GM10248 (cell line): ENCODE measurements at places on chromosomes 1 and 21.

GRCh38 chr1:224791362-224791941 lies 138.0 kb upstream of the DNAH14 start:
- DNase-seq = no peak

GRCh38 chr1:153350321-153350957 lies 1.8 kb upstream of the PGLYRP4 start:
- DNase-seq = no peak

- DNase-seq = peak; percentile 24
Measured at GRCh38 chr1:101996825-101997465, at the start of gene OLFM3. Gene OLFM3 (minus strand): TSS chr1:101996926.

DNA sequence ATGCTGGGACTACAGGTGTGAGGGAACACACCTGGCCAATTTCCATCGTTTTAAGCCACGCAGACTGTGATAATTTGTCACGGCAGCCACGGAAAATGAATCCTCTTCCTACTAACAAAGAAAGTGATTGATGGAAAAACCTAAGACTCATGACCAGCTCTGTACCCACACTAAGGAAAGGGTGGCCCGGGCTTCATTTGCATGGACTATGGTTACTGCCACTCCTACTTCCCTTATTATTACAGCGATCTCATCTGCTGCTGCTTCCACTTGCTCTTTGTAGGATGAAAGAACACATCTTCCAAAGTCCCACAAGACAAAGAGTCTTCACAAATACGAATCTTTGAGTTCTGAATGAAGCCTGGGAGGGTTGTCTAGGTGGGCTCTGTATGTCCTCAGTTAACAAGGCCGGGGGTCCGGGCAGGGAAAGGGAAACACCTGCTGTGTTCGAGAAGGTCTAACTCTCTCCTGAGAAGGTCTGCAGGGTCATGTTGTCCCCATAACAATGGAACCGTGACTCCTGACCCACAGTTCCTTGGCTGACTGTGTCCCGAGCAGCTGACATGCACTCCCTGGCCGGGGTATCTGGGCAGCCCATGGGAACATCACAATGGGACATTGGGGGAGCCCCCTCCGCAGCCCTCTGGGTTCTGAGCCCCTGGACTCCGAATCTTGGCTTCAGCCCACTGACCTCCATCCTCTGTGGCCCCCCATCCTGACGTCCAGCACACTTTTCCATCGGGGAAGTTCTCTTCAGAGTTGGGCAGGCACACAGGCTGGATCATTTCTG lies 13.3 kb upstream of the TFF1 start:
- DNase-seq = no peak

DNA sequence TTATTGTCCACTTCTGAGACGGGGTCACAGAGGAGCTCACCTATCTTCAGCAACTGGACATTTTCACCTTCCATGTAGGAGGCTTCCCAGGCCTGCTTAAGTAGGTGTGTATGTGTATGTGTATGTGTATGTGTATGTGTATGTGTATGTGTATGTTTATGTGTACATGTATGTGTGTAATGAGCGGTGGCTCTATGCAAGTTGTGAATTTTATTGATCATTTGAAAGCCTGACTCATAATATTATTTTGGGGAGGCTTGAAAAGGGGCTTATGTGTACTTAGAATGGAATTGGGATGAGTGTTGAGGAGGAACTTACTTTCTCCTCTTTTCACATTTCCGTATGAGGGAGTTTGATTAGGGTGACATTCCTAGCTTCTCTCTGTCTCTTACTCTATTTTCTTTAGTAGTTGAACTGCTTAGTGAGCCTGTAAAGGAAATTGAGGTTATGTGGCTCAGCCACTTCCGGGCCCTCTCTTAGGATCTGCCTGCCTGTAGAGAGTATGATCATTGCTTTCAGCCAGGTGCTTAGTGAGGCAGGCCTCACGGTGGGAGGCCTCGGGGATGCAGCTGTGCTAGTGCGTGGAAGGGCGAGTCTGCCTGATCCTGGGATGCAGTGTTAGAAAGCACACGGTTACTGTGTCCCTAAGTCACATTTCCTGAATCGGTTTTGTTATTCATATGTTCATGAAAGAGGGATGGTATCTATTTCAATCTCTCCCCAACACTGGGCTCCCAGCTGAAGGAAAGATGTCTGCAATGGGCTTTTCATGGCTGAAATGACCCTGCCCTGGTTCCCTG lies 61.0 kb downstream of the IER5 start:
- peak; percentile 59 for DNase-seq

DNA sequence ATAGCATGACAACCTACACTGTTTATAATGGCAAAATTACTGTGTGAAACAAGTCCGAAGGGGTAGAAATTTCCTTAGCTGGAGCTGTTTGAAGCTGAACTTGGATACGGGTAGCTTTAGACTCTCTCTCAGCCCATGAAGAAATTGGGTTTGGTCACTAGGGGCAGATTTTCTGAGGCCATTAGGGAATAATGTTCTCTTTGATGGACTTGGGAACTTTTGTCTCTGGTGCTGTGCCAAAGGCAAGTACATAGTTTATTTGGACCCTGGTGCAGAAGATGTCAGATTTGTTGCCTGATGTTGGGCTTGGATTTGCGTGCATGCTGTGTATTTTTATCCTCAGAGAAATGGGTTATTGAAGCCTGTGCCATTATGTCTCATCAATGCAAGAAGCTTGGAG lies 109.6 kb downstream of the VPS13D start:
- no peak for DNase-seq

DNA sequence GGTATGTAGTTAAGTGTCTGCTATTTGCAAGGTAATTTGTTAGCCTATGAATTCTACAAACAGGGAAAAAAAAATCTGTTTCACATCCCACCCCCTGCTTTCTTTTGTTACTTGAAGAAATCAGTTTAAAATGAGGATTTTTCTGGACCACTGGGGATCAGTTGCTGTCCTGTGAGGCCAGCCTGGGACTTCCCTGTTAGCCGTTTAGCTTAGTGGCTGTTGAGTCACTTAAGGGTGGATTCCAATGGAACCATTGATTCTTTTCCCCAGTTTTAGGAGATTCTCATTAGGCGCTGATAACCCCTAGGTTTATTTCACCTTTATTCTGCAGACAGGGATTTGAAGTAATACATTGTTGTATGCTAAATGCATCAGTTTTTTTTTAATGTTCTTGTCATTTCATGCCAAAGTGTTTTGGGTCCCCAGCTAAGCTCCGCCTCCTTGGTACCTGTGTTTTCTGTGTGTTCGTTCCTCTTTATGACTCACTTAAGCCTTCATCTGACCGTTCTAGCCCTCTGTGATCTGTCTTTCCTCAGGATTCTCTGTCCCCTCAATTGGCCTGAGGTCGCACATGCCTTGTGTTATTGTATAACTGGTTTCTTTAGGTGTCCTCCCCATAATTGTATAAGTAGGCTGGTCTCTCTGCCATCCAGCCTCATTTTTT lies 59.3 kb downstream of the NOS1AP start:
- no peak for DNase-seq

DNA sequence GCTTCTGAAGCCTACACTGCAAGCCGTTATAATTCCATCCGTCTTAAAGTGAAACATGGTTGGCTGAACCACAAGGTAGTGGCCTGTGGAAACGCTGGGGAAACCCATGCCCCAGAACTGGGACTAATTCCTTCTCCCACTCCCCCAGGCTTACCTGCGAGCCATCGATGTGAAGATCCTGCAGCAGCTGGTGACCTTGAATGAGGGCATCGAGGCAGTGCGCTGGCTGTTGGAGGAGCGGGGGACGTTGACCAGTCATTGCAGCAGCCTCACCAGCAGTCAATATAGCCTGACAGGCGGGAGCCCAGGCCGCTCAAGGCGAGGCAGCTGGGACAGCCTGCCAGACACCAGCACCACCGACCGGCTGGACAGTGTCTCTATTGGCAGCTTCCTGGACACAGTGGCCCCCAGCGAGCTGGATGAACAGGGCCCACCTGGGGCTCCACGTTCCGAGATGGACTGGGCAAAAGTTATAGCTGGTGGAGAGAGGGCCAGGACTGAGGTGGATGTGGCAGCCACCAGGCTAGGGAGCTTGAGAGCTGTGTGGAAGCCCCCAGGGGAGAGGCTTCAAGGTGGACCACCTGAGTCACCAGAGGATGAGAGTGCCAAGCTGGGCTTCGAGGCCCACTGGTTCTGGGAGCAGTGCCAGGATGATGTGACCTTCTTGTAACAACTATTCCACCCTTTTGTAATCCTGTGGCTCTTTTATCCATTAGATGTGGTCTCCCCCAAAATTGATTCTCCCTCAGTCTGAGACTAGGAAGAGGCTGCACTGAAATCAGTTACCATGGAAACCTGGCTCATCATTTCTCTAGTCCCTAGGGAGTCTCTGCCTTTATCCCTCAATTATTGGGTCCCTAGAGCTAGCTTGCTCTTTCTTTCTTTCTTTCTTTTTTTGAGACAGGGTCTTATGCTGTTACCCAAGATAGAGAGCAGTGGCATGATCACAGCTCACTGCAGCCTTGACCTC lies 16.7 kb downstream of the LURAP1 start:
- no peak for DNase-seq

- no peak for DNase-seq
Measured at GRCh38 chr1:21762022-21762404, 20.9 kb downstream of the USP48 start.

GRCh38 chr1:34928699-34929496 lies 552 bp downstream of the DLGAP3 start:
- DNase-seq = peak; percentile 57

- no peak for DNase-seq
Measured at GRCh38 chr1:164510435-164510834, 48.5 kb upstream of the PBX1 start.

DNA sequence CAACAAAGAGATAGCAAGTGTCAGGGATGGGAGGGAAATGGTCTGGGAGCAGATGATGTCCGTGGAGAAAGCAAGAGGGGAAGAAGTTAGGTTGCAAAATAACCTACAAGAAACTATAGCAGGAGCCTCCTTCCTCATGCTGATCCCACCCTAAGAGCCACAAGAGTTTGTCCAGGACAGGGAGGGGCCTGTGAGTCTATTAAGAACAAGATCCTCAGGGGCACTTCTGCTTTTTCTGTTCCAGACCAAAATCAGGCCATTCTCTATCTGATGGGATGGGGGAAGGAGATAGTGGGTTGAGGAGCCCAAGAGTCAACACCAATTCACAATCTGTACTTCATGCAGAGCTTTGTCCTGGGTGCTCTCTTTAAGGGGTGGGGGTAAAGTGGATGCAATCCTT lies 7.7 kb upstream of the ATP1A4 start:
- no peak for DNase-seq

DNA sequence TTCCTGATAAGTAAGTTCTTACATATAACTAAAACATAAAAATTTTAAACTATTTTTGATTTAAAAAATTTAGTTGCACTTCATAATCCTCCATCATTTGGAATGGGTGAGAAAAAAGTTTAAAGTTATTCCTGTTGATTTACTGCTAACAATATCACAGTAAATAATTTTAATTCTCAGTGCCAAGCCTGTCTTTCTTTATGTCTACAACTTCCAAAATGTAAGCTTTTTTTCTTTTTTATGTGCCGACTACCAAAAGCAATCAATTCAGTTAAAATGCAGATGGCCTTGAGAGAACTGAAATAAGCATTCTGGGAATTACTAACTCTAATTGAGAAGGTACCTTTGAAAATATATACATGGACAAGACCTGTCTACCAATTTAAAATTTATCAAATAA lies 1224.3 kb upstream of the B3GALT2 start:
- DNase-seq = no peak

GRCh38 chr1:248013229-248013710 lies at the start of gene OR2L5:
Gene OR2L5 (plus strand): TSS chr1:248013660. CDS start chr1:248021948, 8,288 bp downstream.
- DNase-seq = no peak

GRCh38 chr1:117659550-117660270 lies 53.9 kb downstream of the TENT5C start:
- DNase-seq = no peak

- DNase-seq = no peak
Measured at GRCh38 chr1:169047074-169047473, 59.4 kb upstream of the ATP1B1 start.

DNA sequence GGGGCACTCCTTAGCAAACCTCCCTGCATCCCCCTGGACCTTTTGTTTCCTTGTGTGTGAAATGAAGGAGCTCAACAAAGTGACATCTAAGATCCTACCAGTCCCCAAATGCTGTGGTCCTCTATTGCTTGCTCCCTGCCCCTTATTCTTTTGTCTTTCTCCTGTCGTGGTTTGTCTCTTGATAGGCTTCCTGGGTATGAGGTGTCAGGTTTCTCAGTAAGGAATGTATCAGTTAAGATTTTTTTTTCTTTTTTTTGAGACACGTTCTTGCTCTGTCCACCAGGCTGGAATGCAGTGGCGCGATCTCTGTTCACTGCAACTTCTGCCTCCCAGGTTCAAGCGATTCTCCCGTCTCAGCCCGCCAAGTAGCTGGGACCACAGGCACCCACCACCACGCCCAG lies 16.8 kb downstream of the CNIH3 start:
- no peak for DNase-seq

GRCh38 chr1:187959062-187959461 lies 1130.3 kb downstream of the PLA2G4A start:
- no peak for DNase-seq

GRCh38 chr21:43343992-43344886 lies 82.7 kb downstream of the SIK1 start:
- DNase-seq = no peak

DNA sequence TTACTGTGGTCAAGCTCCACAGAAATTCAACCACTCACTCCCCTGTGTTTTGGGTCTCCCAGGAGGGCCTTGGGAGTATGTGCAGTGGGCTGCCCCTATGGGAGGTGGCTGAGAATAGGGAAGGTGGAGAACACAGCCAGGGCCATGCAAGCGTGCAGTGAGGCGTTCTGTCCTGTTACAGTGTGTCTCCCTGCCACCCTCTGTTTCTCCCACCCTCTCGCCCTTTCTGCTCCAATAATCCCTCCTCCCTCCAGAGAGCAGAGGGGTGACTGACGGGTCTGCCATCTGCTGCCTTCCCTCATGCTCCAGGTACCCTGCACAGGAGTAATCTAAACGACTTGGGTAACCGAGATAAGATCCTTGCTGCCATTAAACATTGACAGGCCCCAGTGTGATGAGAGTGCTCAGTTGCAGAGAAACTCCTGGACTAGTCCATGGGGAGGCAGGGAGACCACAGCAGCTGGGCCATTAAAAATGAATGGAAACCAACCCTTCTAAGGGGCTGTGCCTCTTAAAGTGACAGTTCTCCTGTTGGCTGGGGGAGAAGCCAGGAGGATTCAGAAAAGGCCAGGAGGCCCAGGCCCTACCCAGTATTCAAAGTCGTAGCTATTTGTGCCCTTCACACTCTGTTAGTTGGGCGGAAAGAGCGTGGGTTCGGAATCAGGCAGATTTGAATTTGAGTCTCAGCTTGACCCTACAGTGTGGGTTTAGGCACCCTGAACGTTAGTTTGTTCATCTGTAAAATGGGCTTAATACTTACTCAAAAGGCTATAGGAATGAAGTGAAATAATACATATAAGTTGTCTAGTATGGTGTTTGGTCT lies 22.4 kb upstream of the BTG2 start:
- DNase-seq = no peak
